Dermis microvascular lymphatic vessel endothelial cell (primary cell): ENCODE measurements at places on chromosomes 5 and 9. TPM values are rescaled to one million over a fixed set of nuclear protein-coding genes. Genes with fewer than 3 reads are reported as not detected.

GRCh38 chr5:116579144-116579543, 4.5 kb upstream of the SEMA6A start:
- no peak for DNase-seq

DNA sequence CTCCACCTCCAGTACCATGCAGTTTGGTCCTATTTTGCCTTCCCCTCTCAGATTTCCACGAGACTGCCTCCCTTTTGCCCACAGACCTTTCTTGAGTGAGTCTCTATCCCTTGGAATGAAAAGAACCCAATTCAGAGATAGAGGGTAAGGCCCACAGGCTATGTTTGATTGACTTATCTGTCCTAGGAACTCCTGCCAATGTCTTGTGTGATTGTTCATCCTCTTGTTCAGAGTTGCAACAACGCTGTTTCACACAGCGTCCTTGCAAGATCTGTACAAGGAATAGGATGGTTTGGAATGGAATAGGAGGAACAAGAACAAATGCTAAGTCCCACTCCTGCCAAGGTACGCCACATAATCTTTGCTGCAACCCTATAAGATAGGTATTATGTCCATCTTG, 142.2 kb upstream of the ABCA1 start:
- no peak for DNase-seq

DNA sequence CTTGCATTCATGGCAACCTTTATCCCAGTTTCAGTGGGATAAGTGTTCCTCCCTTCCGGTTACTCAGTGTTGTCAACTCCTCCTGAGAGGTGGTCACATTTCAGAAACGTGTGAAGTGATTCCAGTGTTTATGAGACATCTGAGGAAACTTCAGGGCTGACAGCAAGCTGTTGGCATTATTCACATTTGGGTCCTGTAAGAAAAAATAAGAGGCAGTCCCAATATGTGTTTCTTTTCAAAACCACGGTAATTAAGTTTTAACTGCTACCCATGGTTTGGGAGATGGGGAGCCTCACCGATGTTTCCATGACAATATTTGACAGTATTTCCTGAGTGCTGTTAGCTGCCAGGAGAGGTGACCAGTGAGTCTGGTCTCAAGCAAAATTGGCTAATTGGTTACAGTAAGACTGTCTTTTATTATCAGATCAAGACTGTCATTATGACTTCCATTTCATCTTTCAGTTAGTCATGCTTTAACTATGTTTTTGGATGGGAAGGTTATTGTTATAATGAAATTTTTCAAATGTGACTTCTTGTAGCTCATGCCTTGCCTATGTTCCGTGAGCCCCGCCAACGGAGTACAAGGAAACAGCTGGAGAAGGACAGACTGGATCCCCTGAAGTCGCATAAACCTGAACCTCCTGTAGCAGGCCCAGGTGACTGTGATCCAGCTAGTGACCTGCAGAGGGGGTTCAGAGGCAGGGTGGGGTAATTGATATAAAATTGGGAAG, 115.3 kb downstream of the GDNF start:
- DNase-seq, result no peak

DNA sequence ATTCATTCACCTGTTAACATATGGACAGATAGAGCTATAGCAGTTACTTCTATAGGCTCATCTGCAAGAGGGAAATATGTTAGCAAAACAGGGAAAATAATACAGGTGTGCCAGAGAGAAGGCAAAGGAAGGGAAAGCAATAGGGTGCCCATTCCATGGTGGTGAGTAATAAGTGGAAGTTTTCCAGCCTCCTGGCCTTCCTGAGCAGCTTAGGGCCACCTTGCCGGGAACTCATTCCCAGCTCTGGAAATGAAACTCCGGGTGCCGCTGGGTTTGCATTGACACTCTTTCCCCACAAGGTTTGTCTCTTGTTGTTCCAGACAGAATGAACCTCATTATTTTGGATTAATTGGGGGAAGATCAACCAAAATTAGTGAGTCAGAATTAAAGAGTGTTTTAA, 58.4 kb downstream of the SLC1A3 start:
- DNase-seq, result no peak

DNA sequence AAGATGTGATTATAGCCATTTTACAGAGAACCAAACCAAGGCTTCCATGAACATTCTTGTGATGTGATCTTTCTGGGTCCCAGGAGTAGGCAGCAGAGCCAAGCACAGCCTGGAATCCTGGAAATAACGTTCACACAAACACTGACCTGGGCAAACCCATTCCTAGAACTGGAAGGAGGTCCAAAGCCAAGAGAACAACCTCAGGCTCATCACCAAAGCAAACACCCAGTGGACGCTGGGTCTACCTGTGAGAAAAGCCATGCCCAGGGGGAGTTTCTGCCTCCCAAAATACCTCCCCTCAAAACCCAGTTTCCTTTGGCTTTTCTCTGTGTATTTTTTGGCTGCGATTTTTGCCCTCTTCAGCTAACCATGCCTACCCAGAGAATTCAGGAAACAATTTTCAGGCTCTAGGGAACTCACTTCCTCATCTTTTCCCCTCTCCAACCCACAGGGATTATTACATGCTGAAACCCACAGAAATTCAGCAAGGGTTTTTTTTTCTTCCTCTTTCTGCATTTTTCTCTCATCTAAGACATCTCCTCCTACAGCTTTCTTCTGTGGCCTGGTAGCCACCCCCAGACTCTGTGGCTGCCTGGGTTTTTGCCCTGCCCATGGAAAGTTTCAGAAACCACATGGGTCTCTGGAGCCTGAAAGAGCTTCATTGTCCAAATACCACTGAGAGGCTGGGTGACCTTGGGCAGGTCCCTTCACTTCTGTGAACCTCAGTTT, 75.0 kb downstream of the TNC start:
- DNase-seq, result no peak

The ORM1 gene
- not detected in 2 replicates for total RNA-seq

DNA sequence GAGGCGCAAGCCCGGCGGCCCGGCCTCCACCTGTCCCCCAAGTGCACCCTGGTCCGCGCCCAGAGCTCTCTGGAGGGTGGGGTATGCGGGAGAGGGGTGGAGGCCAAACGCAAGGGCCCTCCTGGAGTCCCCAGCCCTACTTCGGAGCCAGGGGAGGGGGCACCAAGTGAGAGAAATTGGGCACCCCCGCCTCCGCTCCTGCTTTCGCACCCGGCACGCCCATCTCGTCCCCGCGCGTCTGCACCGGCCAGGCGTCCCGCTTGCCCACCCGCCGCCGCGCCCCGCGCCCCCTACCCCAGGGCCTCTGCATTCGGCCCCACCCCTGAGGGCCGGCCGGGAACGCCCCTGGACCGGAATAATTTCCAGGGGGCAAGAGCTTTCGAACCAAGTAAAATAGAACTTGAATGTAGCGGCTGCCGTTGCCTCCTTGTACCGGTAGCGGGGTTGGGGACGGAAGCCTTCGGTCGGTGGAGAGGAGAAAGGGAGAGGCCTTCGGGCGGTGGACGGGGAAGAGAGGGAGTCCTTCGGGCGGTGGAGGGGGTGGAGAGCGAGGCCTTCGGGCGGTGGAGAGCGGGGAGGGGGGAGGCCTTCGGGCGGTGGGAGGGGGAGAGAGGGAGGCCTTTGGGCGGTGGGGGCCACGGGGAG, 694 bp upstream of the PHPT1 start:
- DNase-seq, result no peak

The OTP gene
- total RNA-seq, result not detected in 2 replicates

GRCh38 chr5:145775893-145776444, 59.2 kb downstream of the PRELID2 start:
- peak; percentile 81 for DNase-seq

The POU4F3 gene
- under 0.01 TPM in 1 of 2 replicates, not detected in the other for total RNA-seq

- no peak for DNase-seq
Observed at GRCh38 chr5:120778491-120779484, 314.7 kb downstream of the PRR16 start.

DNA sequence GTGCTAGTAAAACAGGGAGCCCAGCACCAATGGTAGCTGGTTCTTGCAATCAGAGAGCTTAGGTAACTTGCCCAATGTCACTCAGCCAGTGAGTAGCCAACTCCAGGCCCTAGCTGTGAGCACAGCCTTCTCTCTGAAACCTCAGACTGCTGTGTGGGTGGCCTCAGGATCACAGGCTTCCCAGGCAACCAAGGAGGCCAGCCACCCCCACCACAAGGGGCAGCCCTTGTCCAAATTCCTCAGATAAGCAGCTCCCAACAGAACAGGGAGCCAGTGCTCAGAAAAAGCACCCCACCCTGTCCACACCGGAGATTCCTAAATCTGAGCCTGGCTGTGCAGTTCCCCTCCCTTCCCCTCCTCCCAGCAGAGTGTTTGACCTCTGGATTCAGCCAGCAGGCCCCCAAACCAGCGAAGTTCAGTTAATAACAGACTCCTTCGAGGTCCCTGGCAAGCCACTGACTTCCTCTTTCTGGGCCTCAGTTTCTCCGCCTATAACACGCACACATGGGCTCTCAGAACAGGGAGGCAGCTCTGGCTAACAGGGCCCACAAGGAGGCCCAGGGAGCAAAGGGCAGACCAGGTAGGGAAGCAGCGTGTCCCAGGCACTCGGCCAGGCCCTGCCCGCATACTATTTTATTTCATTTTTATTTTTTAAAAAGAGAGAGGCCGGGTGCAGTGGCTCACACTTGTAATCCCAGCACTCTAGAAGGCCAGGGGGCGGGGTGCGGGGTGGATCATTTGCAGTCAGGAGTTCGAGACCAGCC, 2.7 kb downstream of the EEIG1 start:
- no peak for DNase-seq

The SLC6A3 gene
- not detected in 2 replicates for total RNA-seq

DNA sequence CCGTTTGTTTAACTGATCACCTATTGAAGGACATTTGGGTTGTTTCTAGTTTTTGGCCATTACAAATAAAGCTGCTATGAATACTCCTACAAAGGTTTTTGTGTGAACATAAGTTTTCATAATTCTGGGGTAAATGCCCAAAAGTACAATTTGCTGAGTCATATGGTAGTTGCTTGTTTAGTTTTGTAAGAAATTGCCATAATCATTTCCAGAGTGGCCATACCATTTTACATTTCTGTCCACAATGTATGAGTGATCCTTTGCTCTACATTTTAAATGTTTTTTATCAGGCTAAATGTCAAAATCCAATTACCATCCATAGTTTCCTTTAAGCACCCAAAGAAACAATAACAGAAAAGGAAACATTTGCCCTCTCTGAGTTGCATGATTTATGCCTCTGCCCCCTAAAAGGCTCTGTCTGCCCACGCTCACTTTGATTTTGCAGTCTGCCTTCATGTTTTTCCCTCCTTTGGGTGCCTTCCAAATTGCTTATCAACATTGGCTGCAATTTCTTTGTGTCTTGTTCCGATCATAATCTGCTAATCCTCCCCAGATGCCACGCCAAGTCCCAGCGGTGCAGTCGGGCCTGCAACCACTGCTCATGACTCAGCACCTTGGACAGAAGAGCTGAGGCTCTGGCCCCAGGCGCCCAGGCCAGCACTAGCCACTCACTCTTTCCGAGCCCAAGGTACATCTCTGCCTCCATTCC, 339.2 kb downstream of the PIK3R1 start:
- DNase-seq, result no peak

The ARID3C gene
- total RNA-seq, result 0.25 TPM in 1 of 2 replicates, not detected in the other

The MYMK gene
- not detected in 2 replicates for total RNA-seq

The SEMA4D gene
- 2.3 and 4.9 TPM in 2 replicates for total RNA-seq

The PDE6A gene
- total RNA-seq, result under 0.01 and 0.13 TPM in 2 replicates

DNA sequence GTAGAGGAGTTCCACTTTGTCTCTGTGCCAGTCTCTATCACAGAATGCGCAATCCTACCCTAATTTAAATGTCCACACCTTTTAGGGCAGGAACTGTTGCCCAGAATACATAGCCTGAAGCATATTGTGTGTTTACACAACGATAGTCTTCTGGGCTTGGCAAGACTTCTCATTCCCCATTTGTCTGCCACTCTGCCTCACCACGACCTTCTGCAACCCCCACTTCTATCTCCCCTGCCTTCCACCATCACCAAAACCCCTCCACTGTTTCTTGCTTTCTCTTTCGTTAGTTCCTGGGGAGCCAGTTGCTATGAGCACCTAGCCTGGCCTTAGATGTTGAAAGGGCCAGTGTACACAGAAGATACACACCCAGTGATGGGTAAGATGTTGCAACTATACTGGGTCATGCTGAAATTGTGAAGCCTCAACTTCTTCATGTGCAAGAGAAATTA, 883 bp upstream of the RNF145 start:
- no peak for DNase-seq

- DNase-seq, result no peak
Observed at GRCh38 chr9:87564111-87564510, 66.4 kb downstream of the DAPK1 start.

DNA sequence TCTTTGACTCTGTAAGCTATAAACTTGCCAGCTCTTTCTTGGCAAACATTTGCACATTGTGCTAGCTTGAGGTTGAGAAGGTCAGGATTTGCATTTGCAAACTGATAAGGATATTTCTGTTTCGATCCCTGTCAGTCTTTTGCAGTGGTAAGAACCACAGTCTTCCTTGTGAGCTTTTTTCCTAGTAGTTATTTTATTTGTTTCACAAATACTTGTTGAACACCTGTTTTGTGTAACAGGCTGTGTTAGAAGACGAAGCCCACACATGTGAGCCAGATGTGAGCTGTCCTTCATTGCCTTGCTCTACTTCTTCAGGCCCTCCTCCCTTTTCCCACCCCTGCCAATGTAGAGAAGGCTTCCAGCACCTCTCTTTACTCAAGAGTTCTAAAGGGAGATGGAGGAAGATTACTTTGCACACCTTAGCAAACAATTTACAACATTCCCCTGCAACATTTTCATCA, 327.0 kb upstream of the KLF4 start:
- no peak for DNase-seq

GRCh38 chr5:124919747-124920525, 173.5 kb upstream of the ZNF608 start:
- no peak for DNase-seq

GRCh38 chr5:151491062-151491461, 43.7 kb downstream of the SLC36A1 start:
- DNase-seq, result no peak

DNA sequence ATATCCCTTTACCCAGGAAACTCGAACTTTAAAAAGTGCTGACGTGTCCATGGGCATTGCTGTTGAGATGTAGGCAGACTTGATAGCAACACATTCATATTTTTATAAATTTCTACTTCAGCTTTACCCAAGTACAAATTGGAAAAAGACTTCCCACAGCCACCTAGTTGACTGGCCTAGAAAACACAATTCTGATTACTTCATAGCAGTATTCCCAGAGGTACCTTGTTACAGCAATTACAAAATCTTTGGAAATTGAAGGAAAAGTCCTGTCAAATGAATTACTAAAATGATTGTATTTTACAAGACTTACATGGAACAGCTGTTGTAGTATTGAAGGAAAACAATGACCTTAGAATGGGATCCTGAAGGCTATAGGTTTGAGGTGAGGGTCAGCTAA, 130.7 kb upstream of the NREP start:
- DNase-seq, result no peak

The EGR1 gene
- total RNA-seq, result 0.90 and 3.7 TPM in 2 replicates

The NR2F1-AS1 gene
- 17.5 and 26.9 TPM in 2 replicates for total RNA-seq

- DNase-seq, result no peak
Observed at GRCh38 chr5:169121630-169122420, 179.1 kb downstream of the SLIT3 start.

The PKN3 gene
- 10.2 and 12.1 TPM in 2 replicates for total RNA-seq
